ENCODE measurements at places on chromosomes 5 and 9. TPM values are rescaled to one million over a fixed set of nuclear protein-coding genes. Genes with fewer than 3 reads are reported as not detected.

DNA sequence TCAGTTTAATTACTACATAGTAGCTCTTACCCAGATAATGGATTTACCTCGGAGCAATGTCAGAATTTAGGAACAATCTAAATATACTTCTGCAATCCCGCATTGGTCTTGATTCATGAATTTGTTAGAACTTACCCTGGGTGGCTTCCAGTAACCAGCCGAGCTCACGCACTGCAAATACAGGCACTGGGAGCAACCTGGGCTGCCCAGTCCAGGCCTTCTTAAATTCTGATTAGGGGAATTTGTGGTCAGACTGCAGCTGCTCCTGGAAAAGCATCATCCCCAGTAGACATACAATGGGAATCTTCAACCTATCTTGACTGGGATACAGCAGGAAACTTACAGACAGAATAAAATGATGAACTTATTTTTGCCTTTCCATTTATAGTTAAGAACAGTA lies 270.3 kb downstream of the SPOCK1 start:
- no peak overlapping the region for H3K4me3 ChIP-seq
- H3K27ac ChIP-seq, result no peak overlapping the region
- H3K36me3 ChIP-seq, result no peaks in the 10 kb centered on the region
- H3K27me3 ChIP-seq, result no peaks in the 10 kb centered on the region
- no peak for DNase-seq
- H3K4me1 ChIP-seq, result no peaks in the 10 kb centered on the region

DNA sequence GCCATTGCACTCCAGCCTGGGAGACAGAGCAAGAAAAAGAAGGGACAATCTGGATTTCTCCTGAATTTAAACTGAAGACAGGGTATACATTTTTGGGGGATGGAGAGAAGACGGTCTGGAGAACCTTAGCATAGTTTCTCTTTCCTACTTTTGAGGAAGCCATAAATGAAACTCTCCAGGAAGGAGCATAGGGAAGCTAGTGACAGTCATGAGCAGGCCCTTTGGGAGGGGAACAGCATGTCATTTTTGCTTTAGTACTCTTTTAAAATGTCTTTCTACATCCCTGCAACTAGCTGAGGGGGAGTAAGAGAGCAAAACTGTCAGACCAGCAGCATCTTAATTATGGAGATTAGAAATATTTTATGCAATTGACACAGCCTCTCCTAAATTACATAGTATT lies 8.2 kb upstream of the SLC44A1 start:
- H3K4me3 ChIP-seq, result no peak overlapping the region
- DNase-seq, result no peak
- no peaks in the 10 kb centered on the region for H3K36me3 ChIP-seq
- H3K4me1 ChIP-seq, result peaks cover 2% of the 10 kb centered on the region
- no peaks in the 10 kb centered on the region for H3K27me3 ChIP-seq

- no peaks in the 10 kb centered on the region for H3K4me1 ChIP-seq
- H3K27me3 ChIP-seq, result no peaks in the 10 kb centered on the region
- no peaks in the 10 kb centered on the region for H3K36me3 ChIP-seq
- H3K4me3 ChIP-seq, result no peak overlapping the region
Observed at GRCh38 chr5:98397081-98397480, 376.4 kb upstream of the RGMB start.

DNA sequence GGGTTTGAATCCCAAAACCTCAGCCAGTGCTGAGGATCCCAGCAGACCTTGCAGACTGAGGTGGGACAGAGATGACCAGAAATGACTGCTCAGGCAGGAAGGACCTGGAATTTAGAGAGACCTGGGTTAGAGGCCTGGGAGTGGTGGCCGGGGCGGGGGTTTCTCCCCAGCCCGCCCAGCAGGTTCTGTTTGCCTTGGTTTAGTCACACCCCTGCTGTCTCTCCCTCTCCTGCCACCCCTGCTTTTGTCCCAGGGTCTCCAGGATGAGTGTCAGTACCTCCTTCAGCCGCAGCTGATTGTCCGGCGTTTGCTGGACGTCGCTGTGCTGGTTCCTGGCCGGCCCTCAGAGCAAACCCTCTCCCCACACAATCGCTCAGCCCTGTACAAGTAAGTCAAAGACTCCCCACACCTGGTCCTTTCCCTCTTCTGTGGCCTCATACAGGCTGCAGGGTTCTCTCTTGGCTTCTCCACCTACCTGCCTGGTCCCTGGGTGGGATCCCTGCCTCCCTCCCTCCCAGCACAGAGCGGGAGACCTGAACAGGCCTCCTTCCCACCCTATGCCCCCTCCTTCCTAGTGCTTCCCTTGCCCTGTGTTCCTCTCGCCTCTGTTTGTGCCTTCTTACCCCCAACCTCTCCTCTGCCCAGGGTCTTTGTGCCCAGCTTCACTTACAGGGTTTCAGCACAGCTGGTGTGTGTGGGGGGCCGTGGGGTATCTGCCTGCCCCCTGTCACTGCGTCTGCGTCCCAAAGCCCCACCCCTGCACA lies 12.0 kb downstream of the TMEM8B start:
- DNase-seq, result no peak
- H3K27me3 ChIP-seq, result no peaks in the 10 kb centered on the region
- H3K27ac ChIP-seq, result no peak overlapping the region
- peaks cover 36% of the 10 kb centered on the region for H3K4me1 ChIP-seq
- no peaks in the 10 kb centered on the region for H3K36me3 ChIP-seq
- no peak overlapping the region for H3K4me3 ChIP-seq

IQGAP2 gene
- total RNA-seq, result 25.7 TPM

ADAMTSL1 gene
- total RNA-seq, result 150 TPM

CAMK4 gene
- total RNA-seq, result 0.42 TPM

Measured in esophagus muscularis mucosa (tissue), 4 donors.